Left cardiac atrium (tissue), 4 donors: ENCODE measurements at places on chromosomes 7 and 10.

DNA sequence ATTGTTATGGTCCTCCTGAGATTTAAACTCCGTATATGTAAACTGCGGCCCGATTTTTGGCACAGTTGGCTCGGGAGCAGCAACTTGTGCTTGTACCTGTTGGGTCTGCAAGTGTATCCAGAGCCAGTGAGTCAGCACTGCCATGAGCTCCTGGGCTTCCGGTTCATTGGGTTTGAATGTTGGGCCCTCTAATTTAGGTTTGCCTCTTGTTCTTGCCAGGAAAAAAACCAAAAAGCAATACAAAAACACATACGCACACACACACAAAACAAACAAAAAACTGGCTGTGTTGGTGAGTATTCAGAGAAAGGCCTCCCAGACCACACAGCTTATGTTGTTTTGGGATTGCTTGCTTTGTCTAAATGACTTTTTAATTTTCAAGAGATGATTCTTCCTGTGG lies 26.3 kb downstream of the SND1 start:
- no peak for DNase-seq

GRCh38 chr10:95325863-95326262 lies 35.1 kb upstream of the PDLIM1 start:
- DNase-seq = no peak

GRCh38 chr7:140122965-140123364 lies 53.8 kb downstream of the KDM7A start:
- no peak for DNase-seq

GRCh38 chr7:156764766-156765165 lies 124.2 kb downstream of the RNF32 start:
- DNase-seq = no peak

DNA sequence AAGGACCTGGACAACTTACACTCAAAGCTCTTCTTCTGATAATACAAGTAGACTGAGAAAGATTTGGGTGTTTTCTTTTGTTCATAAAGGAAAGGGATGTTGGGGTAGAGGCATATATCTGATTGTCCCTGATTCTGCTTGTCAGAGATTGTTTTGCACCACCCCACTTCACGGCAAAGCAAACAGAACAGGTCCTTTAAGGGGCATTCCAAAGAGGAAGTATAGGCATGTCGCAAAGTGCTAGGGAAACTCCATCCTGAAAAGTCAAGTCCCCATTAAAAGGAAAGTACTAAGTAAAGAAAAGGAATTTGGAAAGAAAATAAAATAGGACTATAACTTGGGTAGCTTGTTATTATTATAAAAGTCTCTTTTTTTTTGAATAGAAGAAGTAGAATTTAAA lies 233.0 kb downstream of the DNAJB9 start:
- no peak for DNase-seq

DNA sequence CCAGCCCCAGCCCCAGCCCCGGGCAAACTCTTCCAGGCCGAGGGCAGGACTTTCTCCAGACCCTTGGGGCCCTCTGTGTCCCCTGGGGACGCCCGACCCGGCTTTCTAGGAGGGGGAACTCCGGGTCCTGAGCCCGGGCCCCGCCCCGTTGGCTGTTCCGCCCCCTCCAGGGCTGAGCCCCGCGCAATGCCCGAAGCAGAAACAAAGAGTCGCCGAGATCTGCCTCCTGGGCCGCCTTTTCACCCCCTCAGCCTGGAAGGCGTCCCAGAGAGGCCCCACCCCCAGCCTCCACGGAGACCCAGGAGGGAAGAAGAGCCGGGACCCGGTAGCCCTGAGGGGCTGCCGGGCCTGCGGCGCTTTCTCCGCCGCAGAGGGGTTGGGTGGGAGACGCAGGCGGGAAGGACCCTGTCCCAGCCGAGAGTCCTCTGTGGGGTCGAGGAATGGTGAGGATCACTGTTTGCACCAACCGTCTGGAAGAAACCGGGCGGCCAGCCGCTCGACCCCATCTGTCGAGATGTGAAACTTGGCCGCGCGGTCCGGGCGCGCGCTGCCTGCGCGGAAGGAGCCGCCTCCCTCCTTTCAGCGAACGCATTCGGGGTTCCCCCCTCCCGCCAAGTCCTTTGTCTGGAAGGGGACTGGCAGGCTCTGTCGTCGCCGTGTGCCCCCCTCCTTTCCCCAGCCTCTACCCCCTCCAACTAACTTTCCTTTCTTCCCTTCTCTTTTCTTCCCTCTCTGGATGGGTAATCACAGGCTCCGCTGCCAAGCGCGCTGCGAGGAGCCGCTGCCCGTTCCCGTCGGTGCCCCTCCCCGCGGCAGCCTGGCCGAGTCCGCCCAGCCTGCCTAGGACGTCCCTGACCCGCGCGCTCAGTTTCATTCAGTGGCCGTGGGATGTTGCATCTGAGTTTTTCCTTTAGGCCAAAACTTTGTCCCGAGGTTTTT lies 10.2 kb downstream of the EN2 start:
- no peak for DNase-seq

GRCh38 chr7:47787249-47788069 lies 160.8 kb downstream of the PKD1L1 start:
- no peak for DNase-seq

GRCh38 chr7:46705386-46706255 lies 784.5 kb upstream of the IGFBP3 start:
- DNase-seq = no peak

- DNase-seq = no peak
Measured at GRCh38 chr7:50351267-50351666, 46.8 kb downstream of the IKZF1 start.

- DNase-seq = peak; percentile 54
Measured at GRCh38 chr7:159104188-159104920, 40.3 kb downstream of the VIPR2 start.

DNA sequence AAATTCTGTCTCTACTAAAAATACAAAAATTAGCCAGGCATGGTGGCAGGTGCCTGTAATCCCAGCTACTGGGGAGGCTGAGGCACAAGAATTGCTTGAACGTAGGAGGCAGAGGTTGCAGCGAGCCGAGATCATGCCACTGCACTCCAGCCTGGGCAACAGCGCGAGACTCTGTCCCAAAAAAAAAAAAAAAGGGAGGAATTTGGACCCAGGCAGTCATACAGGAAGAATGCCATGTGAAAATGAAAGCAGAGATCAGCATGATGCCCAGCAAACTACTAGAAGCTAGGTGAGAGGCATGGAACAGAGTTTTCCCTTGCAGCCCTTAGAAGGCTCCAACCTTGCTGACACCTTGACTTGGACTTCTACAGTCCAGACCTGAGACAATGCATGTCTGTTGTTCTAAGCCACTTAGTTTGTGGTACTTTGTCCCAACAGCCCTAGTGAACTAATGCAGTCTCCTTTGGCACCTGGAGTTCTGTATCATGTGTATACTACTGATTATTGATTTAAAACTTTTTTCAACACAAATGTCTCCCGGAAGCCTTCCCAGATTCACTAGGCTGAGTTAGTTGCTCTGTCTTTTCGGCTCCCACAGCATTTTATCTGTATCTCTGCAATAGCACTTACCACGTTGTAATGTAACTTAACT lies 10.2 kb upstream of the BAG3 start:
- DNase-seq = no peak

DNA sequence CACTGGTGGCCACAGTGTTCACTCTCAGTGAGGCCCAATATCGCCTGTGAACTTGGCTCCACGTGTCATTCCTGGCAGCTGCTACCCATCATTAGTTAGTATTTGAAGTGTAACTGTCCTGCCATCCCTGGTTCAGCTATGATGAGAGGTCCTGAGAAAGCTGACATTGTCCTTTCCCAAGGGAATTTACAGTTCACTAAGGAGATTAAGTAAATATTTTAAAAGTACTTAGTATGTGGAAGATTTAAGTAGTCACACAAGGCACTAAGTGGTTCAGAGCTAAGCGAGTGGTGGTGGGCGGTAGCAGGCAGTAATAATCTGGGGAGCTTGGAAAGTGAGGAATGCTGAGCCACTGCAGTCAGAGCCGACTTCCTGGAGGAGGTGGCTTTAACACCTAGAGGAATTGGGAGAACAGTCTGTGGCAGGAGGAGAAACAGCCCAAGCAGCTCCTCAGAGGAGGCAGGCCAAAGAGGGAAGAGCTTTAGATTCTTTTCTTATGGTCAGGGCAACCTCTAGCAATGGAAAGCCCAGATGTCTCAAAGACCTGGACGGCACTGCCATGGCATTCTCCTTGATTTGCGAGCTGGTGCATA lies 519.7 kb downstream of the LRMDA start:
- DNase-seq = no peak

DNA sequence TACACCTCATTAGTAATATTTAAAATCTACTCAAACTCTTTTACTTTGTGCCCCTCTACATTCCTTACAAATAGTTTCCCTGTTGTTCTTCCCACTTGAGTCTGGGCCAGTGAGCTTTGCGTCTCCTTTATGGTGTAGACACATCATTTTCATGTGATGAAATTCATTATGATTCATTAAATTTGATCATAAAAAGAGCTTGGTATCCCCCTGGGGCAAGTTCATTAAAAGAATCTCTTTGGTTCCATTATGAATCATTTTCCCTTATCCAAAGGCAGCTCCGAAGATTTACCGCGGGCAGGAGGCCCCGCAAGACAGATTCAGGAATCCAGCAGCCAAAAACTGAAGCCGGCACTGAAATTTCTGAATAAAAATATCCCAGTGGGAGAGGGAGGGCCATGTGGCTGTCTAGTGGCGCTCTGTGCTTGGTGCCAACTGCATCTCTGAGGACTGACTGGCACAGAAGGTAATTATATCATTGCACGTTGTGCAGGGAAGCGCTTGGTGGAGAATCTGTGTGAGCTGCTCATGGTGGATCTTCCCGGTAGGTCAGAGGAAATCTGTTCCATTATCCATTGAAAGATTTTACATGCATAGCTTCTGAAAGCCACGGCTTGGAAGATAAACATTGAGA lies 151.4 kb upstream of the PITRM1 start:
- no peak for DNase-seq

- no peak for DNase-seq
Measured at GRCh38 chr10:95315509-95315908, 24.7 kb upstream of the PDLIM1 start.

- DNase-seq = peak; percentile 81
Measured at GRCh38 chr7:137820677-137821420, 25.9 kb downstream of the DGKI start.

DNA sequence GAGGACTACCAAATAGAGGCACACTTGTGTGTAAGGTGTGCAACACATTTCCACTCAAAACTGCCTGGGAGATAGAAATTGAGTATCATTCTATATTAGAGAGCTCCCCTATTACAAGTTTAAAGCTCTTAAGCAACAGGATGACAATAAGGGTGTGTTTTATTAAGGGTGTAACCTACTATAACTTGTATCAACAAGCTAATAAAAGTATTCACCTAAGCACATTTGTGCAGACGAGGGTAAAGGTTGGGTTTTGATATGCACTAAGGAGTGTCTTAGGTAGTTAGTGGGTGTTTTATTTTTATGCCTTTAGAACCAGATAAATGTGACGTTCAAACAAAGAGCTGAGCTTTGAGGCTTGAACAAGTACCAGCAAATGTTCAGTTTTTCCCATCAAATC lies 2.8 kb upstream of the FAM53B start:
- no peak for DNase-seq

GRCh38 chr7:95608359-95609173 lies 12.2 kb upstream of the PDK4 start:
- peak; percentile 93 for DNase-seq

GRCh38 chr10:74078037-74078436 lies 72.6 kb downstream of the AP3M1 start:
- no peak for DNase-seq

- DNase-seq = no peak
Measured at GRCh38 chr7:149719912-149720335, 53.5 kb downstream of the ZNF467 start.

DNA sequence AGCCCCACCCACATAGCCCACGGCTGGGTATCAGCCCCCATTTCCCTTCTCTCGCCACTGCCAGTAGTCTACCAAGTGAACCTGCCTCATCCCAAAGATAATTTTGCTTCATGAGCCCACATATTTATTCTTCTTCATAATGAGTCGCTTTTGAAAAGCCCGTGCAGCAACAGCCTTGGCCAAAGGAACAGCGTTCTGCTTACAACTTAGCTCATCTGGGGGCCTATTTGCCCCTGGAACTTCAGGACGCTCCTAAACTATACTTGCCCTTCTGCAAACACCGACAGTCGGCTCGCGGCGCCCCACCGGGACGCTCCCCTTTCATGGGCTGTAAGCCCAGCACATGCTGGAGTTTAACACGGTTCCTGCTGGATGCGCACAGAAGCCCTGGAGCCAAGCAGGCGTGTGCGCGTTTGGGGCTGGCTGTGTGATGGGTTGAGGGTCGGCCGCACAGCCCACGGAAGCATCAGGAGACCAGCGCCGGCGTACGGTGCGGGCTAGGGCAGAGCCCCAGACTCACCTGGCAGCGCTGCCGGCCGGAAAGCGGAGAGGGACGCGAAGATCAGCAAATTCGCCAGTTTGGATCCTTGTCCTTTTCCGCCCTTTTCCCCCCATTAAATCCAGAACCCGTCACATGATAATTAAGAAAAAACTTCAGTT lies 370 bp downstream of the TMEM60 start:
- DNase-seq = peak; percentile 54

GRCh38 chr7:50068850-50069551 lies 24.0 kb downstream of the ZPBP start:
- DNase-seq = no peak

DNA sequence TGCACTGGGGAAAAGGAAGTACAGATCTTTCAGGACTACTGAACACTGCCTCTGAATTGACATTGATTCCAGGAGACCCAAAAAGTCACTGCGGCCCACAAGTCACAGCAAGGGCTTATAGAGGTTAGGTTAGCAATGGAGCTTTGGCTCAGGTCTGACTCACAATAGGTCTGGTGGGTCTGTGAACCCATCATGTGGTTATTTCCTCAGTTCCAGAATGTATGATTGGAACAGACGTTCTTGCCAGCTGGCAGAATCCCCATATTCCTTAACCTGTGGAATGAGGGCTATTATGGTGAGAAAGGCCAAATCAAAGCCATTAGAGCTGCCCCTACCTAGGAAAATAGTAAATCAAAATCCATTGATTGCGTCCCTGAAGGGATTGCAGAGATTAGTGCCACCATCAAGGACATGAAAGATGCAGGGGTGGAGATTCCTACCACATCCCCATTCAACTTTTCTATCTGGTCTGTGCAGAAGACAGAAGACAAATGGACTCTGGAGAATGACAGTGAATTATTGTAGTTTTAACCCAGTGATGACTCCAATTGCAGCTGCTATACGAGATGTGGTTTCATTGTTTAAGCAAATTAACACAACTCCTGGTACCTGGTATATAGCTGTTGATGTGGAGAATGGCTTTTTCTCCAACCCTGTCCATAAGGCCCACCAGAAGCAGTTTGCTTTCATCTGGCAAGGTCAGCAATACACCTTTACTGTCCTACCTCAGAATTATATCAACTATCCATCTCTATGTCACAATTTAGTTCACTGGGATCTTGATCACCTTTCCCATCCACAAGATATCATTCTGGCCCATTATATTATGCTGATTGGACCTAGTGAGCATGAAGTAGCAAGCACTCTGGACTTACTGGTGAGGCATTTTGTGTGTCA lies 44.5 kb upstream of the PIK3CG start:
- no peak for DNase-seq

GRCh38 chr10:30055226-30055662 lies 4.1 kb downstream of the JCAD start:
- DNase-seq = no peak

GRCh38 chr7:127383123-127383835 lies 9.2 kb downstream of the ZNF800 start:
- no peak for DNase-seq

GRCh38 chr10:79420974-79421688 lies 24.3 kb downstream of the ZCCHC24 start:
- DNase-seq = peak; percentile 42
